ENCODE measurements at places on chromosomes 16 and 17.

- DNase-seq: no peak
Measured at GRCh38 chr16:49972280-49972679, 52.7 kb upstream of the CNEP1R1 start.

DNA sequence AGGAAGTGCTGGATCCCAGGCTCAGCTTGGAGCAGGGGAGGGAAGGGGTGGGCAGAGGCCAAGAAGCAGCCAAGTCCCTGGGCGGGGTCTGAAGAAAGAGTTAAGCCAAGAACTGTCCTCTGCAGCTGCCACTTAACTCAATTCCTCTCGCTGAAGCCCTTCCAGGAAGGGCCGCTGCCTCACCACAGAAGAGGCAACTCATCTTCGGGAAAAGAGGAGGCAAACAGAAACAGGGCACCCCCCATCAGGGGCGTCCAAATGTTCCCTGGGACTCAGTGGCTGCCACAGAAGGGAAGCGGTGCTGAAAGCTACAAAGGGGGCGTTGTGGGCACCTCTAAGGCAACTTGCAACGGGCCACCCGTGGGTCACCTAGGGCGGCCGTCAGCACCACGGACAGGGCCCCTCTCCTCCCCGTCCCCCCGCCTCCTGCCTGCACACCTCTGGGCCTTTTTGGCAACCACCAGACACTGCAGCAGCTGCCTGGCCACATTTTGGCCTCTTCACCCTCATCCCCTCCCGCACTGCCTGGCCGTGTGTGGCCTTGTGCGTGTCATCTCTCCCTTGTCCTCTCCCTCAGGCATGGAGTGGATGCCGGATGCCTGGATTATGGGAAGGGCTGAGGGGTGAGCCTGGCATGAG is 2.5 kb downstream of the TLCD3B start:
- DNase-seq: no peak

- DNase-seq: no peak
Measured at GRCh38 chr17:72192800-72193192, 72.0 kb downstream of the SOX9 start.

DNA sequence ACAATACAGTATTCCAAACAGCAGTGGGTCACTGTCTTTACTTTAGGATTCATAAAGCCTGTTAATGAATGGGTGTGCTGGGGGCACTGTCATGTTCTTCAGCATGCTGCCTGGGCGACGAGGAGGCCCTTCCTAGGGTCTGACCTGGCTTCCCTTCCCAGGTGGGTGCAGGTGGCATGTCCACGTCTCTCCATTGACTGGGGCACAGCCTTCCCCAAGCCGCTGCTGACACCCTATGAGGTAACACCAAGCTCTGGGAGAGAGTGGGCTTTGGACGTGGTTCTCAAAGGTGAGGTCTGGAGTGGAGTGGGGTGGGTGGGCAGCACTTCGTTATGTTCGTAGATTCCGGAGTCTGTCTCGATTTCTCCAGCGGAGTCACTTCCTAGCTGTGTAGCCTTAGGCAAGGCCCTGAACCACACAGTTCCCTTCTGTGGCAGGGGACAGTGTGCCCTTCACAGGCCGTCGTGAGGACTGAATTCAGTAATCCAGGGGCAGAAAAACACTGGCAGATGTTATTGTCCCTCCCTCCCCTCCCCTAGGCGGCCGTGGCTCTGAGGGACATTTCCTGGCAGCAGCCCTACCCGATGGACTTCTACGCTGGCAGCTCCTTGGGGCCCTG is 771 bp upstream of the OVCA2 start:
- DNase-seq: no peak

DNA sequence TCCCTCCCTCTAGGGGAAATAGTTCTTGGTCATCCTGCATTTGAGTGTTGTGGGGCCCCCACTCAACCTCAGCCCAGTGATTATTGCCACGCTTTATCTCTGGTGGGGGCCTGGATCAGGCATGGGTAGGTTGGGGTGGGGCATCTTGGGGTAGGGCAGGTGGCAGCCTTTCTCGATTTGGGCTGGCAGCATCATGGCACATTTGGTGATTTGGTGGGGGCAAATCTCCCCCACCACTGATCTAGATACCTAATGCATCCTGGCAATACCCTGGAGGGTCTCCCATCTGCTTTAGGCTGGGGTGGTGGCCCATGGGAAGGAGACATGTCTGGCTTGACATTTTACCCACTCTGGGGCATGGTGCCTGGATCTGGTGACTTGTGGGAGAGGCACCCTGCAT is 40.2 kb downstream of the NLRP1 start:
- DNase-seq: no peak

DNA sequence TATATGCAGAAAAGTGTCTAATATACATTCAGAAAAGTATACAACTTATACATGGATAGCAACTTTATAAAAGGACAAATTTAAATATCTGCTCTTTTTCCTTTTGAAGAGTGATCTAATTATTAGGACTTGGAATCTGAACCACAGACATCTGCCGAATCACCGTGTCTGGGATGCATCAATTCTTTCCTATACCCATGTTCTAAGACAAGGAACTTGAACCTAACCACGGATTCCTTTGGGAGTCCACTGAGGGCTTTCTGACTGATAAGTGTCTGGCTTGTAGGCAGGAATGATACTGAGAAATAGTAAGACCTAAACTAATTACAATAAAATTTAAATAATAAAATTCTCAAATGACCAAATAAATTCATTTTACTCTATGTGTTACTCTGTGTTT is 54.2 kb downstream of the NDEL1 start:
- no peak for DNase-seq

DNA sequence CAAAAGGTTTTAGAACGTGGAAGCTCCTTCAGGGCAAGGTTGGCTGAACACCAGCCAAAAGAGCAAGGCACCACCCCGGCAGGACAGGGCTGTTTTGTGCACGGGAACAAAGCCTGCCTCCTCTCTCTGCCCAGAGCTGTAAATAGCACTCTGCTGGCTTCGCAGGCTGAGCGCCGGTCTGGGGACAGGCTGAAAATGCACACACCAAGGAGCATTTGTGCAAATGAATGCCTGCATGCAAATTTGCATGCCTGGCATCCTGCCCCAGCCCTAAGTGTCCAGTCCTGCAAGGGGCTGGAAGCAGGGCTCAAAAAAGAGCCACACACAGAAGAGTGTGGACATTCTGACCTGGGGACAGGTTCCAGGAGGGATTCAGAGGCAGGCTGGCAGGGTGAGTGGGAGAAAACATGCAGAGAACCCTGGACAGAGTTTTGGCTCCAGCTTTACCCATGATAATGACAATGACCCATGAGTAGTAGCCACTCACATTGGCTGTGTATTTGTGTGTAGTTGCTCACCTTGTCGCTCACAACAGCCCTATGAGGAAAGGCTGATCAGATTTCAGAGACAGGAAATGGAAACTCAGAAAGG is 11.7 kb downstream of the ABAT start:
- no peak for DNase-seq

GRCh38 chr16:70158261-70158939 is 15.2 kb upstream of the CLEC18C start:
- DNase-seq: no peak

GRCh38 chr16:74717367-74717766 is 16.7 kb upstream of the MLKL start:
- no peak for DNase-seq

GRCh38 chr16:30142672-30143346 is 19.8 kb upstream of the MAPK3 start:
- no peak for DNase-seq

DNA sequence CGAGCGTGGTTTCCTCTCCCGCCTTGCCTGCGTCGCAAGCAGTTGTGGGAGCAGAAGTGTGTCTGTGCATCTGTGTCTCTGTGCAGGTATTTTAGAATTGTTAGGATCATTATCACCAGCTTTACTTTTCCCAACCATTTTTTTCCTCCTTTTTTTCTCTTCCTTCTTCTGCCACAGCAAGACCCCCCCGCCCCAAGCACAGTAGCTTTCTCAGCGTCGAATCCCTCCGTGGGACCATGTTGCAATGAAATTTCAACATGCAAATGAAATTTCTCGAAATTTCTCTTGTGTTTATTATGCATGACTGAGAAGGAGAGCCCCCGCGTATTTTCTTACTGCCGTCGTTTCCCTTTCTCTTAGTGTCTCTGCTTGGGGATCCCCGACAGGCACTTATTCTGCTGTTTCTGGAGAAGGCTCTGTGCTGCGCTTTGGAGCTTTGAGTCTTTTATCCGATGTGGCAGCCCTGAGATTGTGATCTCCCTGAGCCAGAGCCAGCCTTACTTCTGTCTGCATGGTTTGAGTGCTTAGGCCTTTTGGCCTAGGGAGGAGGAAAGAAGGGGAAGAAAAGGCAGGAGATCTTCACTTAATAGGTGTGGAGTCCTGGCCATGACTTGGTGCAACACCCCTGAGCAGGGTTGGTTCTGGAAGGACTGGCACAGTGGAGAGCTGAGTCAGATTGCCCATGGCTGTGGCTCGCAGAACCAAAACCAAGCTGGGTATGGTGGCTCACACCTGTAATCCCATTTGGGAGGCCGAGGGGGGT is 5.0 kb downstream of the ARMC7 start:
- DNase-seq: no peak

DNA sequence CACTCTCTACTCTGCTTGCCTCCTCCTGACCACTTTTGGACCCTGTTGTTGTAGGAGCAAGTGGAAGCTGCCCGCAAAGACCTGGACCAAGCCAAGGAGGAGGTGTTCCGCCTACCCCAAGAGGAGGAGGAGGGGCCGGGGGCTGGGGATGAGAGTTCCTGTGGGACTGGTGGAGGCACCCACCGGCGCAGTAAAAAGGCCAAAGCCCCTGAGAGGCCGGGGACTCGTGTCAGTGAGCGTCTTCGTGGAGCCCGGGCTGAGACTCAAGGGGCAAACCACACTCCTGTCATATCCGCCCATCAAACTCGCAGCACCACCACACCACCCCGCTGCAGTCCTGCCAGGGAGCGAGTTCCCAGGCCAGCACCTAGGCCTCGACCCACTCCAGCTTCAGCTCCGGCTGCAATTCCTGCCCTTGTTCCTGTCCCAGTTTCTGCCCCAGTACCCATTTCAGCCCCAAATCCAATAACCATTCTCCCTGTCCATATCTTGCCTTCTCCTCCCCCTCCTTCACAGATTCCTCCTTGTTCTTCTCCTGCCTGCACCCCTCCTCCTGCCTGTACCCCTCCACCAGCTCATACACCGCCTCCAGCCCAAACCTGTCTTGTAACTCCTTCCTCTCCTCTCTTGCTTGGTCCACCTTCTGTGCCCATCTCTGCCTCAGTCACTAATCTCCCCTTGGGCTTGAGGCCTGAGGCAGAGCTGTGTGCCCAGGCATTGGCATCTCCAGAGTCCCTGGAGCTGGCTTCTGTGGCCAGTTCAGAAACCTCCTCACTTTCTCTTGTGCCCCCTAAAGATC is 11.0 kb upstream of the PHKG2 start:
- DNase-seq: no peak

- DNase-seq: no peak
Measured at GRCh38 chr16:35425270-35425669, 1965.9 kb downstream of the TP53TG3F start.

DNA sequence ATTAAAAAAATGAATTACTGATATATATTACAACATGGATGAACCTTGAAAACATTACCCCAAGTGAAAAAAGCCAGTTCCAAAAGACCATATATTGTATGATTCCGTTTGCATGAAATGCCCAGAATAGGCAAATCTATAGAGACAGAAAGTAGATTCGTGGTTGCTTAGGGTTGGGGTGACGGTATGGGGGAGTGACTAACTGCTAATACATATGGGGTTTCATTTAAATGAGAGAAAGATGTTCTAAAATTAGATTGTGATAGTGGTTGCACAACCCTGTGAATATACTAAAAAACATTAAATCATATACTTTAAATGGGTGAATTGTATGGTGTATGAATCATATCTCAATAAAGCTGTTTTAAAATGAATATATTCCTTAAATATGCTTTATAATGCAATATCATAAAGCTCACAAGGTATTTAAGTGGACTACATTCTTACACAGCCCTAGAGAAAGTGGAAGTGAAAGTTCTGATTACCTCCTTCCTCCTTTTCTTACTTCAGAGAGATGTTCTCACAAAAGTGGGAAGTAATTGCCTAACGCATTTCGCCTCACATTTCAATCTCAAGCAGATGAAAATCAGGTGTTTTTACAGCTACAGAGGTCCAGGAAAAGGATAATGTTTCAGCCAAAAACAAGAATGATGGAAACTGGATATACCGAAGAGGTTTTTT is 142.7 kb upstream of the GNAO1 start:
- no peak for DNase-seq

DNA sequence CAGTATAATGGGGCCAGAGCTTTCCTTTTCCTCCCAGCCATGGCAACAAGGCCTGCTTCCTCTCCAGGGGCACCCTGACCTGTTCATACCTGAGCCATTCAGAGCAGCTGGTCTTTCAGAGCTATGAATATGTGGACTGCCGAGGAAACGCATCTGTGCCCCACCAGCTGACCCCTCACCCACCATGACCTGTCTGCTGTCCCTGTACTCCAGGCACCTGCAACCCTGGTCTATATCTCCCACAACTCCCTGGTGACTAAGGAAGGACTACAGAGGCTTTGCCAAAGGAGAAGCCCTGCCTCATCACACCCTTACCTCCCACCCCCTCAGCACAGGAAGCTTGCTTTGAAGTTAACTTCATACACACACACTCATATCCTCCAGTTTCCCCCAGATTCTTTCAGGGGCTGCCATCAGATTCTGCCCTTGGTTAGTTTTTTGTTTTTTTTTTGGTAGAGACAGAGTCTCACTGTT is 6.0 kb downstream of the TMEM106A start:
- no peak for DNase-seq

GRCh38 chr17:21538615-21539014 is 153.7 kb upstream of the KCNJ18 start:
- DNase-seq: no peak

GRCh38 chr16:3836641-3837040 is 43.9 kb downstream of the CREBBP start:
- no peak for DNase-seq

- DNase-seq: no peak
Measured at GRCh38 chr17:69743091-69743490, 328.6 kb downstream of the MAP2K6 start.

- no peak for DNase-seq
Measured at GRCh38 chr17:76841776-76842405, 26.3 kb upstream of the MGAT5B start.

DNA sequence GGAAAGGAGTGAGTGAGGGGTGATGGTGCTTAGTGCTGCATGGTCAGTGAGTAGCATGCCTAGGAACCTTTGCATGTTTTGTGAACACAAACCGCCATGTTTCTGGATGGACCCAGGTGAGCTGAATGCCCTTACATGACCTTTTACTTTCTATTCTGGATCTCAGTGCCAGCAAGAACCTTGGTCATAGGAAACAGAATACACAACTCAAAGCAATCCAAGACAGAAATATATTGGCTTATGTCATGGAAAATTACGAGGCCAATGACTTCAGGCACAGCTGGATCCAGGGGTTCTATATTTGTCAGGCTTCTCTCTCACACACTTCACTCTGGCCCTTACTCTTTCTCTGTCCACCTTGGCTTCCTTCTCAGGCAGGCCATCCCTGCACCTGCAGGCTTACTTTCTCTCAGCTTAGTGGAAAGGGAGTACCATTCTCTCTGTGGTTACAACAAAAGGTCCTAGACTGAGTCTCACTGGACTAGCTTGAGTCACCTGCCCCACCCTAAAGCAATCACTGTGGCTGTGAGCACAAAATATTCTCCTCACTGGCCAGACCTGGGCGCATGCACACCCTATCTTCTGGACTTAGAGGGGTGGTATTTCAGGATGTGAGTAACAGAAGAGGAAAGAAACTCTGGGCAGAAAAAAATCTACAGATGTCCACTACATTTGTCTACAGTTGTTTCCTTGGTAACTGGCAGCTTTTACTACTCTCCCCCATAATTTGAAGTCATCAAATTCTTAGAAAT is 20.4 kb upstream of the CPNE2 start:
- DNase-seq: no peak

All from stimulated activated CD4-positive, alpha-beta T cell treated with anti-CD3 and anti-CD28 coated beads, Interleukin-1b, Interleukin-23, amount 100 ng/mL, for 24 hours (primary cell).